Right lung (tissue), 10 donors: ENCODE measurements at places on chromosomes 1 and 21. TPM values are rescaled to one million over a fixed set of nuclear protein-coding genes. Genes with fewer than 3 reads are reported as not detected.

GRCh38 chr1:15937706-15938168, 38.2 kb downstream of the ZBTB17 start:
- DNase-seq: no peak

Gene TNFRSF4
- 2.9 TPM for polyA plus RNA-seq

Gene ANGPTL3
- polyA plus RNA-seq: 0.39 TPM

GRCh38 chr1:30697571-30698376, 25.6 kb downstream of the MATN1 start:
- DNase-seq: no peak

- DNase-seq: no peak
Observed at GRCh38 chr1:16451841-16452528, 11.5 kb downstream of the NECAP2 start.

GRCh38 chr1:180424848-180425457, 77.4 kb downstream of the ACBD6 start:
- no peak for DNase-seq

- no peak for DNase-seq
Observed at GRCh38 chr1:52072291-52072690, 16.2 kb downstream of the BTF3L4 start.

- DNase-seq: no peak
Observed at GRCh38 chr21:20729376-20729775, 268.8 kb upstream of the NCAM2 start.

GRCh38 chr1:16189003-16189402, 23.4 kb downstream of the ARHGEF19 start:
- no peak for DNase-seq

GRCh38 chr1:9766759-9767442, 56.9 kb downstream of the CLSTN1 start:
- DNase-seq: no peak

DNA sequence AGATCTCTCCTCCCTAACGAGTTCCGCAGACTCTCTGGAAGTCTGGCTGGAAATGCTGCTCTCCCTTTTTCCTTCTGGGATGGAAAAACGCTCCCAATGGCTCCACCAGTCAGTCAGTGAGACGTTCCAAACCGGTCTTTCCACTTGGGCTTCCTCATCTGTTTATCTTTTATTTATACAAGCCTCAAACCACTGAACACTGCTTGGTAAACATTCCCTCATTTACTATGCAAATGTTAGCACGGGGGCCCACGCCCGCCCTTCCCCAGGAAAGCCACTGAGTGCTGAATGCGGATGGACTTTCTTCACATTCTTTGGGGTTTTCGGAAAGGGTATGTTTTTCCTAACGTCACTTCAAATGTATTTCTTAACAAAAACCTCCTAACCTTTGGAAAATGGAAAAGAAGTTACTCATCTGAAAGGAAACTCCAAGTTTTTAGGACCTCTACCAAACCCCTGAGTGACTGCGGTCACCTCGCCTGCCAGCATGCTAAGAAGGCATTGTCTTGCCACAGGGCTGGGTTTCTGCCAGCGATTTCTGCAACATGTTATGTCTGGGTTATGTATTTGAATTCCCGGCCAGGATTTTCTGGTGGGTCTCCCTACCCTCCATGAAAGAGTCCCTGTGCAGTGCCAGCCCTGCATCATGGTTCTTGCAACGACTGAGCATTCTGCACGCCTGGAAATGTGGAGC, 14.0 kb upstream of the UMODL1 start:
- peak; percentile 51 for DNase-seq

Gene OR2T33
- polyA plus RNA-seq: not detected
